ENCODE measurements at places on chromosomes 1 and 21.

- no peak for DNase-seq
Measured at GRCh38 chr1:175543447-175543846, 199.9 kb downstream of the TNR start.

DNA sequence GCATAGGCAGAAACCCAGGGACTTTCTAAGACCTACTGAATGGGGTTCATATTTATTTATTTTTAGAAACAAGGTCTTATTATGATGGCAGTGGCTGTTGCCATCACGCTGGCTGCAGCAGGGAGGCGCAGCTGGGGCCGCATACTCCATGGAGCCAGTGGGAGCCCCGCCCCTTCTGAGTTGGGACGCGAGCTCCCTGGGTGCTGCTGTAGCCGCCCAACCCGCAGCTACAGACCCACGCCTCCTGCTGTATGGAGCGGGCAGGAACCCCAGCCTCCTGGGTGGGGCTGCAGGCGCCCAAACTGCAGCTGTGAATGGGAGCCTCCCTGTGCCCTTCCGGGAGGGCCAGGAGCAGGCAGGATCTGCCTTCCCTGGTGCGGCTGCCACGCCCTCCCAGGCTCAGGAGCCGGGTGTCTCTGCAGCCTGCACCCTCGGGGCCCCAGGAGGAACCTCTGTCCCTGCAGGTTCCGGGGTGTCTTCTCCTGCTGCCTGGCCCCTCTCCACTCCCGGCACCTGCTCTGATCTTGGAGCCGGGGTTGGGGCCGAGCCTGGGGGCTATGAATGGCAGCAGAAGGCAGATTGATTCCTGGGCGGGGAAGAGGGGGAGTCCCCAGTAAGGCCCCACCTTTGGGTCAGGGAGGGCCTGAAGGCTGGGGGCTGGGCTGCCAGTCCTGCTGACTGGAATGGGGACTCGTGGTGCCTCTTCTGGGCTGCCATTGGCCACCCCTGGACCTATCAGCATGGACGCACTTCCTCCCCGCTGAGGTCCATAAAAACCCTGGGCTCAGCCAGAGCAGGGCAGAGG lies 66.5 kb upstream of the LRRN2 start:
- DNase-seq, result no peak

DNA sequence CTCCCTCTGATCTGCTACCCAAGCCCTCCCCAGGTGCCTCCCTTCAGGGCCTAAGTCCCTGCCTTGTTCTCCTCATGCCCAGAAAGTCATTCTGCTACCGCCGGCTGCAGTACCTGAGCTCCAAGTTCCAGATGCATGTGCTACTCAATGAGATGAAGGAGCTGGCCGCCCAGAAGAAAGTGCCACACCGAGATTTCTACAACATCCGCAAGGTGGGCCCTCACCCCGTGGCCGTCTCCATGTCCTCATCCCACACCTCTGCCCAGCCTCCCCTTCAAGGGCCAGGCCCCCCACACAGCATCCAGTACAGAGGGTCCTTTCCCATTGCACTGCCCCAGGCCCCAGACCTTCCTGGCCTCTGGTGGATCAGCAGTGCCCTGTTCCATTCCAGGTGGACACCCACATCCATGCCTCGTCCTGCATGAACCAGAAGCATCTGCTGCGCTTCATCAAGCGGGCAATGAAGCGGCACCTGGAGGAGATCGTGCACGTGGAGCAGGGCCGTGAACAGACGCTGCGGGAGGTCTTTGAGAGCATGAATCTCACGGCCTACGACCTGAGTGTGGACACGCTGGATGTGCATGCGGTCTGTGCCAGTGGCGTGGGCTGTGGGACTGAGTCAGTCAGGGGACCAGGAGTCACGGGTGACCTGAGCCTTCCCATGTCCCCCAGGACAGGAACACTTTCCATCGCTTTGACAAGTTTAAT lies 8.2 kb downstream of the AMPD2 start:
- no peak for DNase-seq

DNA sequence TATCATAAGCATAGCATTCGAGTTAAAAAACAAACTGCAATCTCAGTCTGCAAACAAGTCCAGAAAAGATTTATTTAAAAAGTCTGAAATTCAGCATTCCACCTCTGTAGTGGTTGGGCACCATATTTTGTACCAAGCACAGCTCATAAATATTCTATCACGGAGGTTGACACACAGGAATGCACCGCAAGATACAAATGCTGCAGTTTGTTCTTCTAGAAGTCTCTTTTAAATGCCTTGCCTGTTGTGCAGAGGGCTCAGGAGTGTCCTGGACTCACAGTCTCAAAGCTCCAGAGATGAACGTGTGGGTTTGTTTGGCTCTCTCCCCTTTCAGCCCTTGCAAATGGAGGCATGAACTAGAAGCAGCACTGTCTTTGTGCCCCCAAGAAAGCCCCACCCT lies 212.4 kb upstream of the USP24 start:
- no peak for DNase-seq

DNA sequence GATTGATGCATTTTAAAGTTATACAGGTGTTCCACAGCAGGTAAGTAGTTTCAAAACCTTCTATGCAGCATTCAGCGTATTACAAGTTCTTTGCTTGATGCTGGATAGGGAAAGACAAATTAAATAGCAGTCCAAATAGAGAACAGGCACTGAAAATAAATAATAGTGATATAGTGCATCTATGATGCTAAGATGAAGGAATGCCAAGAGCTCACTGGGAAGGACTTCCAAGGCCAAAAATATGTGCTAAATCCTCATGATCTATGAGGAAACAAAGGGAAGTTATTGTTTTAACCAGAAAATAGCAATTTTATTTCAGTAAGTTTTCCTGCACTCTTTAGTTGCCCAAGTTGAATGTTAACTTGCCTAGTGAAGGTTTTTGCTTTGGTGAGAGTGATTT lies 127.8 kb upstream of the GREM2 start:
- no peak for DNase-seq

GRCh38 chr21:46008893-46009621 lies 27.5 kb downstream of the COL6A1 start:
- DNase-seq, result no peak

DNA sequence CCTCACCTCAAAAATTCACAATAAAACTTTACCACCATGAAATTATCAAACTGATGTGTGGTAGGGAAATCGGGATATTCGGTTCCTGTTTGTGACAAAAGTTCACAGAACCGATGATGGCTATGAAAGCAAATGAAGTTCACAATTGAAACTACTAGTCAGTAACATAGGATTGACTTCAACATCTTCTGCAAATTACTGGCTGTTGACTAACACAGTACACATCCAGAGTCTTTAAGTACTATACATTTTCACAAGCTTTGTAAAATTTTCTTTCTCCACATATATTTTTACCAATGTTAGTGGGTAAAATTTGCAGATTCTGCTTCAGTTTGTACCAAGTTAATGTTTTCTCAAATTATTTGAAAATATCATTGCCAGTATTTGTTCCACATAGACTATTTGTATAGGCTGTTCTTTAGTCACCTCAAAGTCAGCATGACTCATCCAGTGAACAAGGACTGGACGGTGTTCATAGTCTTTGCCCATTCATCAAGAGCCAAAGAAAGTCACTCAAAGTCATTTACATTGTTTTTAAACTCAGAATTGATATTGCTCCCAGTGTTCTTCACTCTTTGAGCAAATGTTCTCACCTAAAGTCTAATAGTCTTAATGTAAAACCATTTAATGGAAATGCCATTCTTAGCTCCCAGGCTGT lies 213.4 kb downstream of the USP25 start:
- no peak for DNase-seq

Data from stimulated activated CD4-positive, alpha-beta T cell treated with anti-CD3 and anti-CD28 coated beads, Interleukin-12 subunit alpha, Interleukin-12 subunit beta, amount 100 ng/mL, for 48 hours (primary cell).